ENCODE measurements at places on chromosomes 3 and 15.

DNA sequence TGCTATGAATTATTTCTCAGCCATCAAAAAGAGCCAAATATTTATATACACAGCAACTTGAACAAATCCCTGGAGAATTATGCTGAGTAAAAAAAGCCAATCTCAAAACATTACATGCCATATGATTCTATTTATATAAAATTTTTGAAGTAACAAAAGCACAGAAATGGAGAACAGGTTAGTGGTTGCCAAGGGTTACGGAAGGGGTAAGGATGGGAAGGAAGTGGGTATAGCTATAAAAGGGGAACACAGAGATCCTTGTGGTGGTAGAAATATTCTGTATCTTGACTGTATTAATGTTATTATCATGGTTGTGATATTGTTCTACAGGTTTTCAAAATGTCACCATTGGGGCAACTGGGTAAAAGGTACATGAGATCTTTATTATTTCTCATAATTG is 62.3 kb upstream of the ASB14 start:
- DNase-seq, result no peak

DNA sequence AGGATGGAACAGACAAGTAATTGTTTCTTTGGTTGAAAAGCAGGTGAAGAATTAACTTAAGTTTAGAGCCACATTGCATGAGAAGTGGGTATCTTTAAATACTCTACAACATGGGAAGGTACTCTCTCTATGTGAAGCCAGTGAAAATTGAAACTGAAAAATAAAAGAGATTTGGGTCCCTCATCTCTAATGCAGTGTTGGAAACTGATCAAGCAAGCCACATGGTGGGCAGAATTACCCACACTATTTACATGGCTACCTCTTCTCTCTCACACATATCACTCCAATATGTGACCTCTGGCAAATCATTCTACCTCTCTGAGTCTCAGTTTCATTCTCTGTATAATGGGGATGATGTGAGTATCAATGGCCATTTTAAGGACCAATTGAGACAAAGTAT is 339.0 kb downstream of the IL5RA start:
- no peak for DNase-seq

GRCh38 chr15:33200444-33200843 is 5.9 kb upstream of the FMN1 start:
- no peak for DNase-seq

DNA sequence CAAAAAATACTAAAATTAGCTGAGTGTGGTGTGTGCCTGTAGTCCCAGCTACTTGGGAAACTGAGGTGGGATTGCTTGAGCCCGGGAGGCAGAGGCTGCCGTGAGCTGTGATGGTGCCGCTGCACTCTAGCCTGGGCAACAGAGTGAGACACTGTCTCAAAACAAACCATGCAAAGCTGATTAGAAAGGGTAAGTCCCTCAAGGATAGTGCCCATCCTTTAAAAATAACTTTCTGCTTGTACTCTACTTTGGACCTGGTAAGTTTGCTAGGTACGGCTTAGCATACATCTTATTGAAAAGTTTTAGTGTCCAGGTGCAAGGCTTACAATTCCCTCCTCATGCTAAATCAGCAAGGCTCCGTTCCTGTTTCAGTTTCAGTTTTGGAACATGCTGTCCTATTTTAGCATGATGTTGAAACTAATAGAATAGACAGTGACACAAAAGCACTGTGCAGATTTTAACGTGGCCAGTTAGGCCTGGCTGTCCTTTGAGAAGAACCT is 21.4 kb downstream of the FEM1B start:
- no peak for DNase-seq

DNA sequence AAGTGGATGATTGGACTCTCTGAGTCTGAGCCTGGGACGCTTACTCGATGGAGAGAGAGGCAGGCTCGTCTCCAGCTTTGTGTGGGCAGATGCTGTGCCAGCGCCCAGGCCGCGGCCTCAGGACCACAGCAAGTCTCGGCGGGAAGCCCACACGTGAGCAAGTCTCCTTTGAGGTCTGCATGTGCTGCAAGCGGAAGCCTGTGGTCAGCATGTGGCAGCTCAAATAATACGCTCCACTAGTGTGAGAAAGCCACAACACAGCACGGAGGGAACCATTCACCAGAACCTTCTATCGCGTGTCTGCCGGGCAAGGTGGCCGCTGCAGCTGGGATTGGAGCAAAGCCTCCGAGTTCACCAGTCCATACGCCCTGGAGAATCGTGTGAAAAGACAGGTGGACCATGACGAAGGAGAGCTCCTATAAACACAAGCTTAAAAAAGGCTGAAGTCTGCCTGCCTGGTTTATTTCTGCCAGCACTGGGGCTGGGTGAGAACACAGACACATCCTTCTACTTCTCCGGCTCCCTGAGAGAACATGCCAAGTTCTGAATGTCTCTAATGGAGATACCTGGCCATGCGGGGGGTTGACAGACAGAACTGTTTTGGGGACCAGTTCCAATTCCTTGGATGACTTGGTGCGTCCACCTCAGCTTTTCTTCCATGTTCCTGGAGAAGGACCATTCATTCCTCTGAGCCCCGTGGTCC is 82.0 kb upstream of the LRIG1 start:
- DNase-seq, result peak; percentile 48

DNA sequence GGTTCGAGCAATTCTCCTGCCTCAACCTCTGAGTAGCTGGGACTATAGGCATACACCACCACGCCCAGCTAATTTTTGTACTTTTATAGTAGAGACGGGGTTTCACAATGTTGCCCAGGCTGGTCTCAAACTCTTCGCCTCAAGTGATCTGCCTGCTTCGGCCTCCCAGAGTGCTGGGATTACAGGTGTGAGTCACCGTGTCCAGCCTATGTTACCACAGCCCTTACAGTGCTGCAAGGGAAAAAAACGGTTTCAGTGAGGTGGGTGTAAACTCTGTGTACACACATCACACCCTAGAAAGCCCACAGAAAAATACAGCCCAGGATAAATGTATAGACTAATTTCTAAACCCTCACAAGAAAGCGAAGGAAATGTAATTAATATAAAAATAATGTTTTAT is 103.5 kb upstream of the AKAP13 start:
- no peak for DNase-seq

DNA sequence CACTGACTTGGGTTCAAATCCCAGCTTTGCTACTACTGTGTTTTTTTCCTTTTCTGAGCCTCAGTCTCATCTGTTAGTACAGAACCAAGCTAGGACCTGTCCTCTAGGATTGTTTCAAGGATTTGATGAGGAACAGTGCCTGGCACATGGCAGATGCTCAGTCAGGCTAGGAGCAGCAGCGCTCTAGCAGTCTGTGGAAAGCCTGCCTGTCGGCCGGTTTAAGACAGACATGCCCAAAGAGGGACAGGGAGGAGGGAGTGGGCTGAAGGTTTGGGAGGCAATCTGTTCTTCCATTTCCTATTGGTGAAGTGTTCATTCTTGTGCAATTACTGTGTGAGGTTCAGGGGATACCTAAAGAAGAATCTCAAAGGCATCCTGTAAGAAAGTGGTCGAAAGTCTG is 35.1 kb upstream of the RGMA start:
- no peak for DNase-seq

- no peak for DNase-seq
These were observed 254.3 kb upstream of the LRRC3B start for GRCh38 chr3:26368312-26368711.

- no peak for DNase-seq
These were observed 734.2 kb upstream of the ALCAM start for GRCh38 chr3:104632521-104632920.

GRCh38 chr15:101003706-101004105 is 84.5 kb downstream of the LRRK1 start:
- DNase-seq, result no peak

- no peak for DNase-seq
These were observed 93.9 kb downstream of the CPN2 start for GRCh38 chr3:194257151-194257621.

GRCh38 chr15:62183130-62183529 is 18.0 kb upstream of the C2CD4B start:
- DNase-seq, result no peak

- peak; percentile 77 for DNase-seq
These were observed 10.6 kb downstream of the MAPKAPK3 start for GRCh38 chr3:50627407-50628051.

DNA sequence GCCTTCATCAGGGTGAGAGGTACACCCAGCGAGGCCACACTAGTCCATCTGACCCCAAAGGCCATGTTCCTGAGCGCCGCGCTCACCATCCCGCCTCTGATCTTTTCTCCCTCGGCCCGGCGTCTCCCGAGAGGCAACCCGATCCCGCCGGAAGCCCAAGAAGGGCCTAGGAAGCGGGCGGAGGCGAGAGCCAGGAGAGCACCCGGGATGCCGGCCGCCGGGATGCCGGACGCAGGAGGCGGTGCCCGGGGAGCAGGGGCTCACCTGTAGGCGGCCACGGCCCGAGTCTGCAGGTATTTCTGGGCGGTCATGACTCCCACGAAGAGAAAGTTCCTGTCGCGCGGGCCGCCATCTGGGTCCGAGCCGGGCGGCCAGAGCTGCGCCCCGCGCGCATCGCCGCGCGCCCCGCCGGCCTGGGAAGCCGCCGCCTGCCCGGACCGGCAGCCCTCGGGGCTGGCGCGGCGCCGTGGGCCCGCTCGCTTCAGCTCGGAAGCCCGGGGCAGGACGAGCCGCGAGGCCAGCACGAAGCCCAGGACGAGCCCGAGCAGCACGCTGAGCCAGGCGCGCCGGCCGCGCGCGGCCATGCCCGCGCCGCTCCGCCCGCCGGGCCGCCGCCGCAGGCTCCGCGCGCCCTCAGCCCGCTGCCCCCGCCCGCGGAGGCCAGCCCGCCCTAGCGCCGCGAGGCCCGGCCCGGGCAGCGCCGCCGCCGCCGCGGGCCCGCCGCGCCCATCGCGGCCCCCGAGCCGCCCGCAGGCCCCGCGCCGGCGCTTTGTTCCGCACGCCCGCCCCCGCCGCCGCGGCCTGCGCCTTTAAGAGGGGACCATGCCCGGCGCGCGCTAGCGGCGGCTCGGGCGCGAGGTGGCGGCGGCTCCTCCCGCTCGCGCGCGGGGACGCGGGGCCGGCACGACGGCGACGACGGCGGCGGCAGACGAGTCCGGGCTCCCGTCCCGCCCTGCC is 697 bp downstream of the CHSY1 start:
- DNase-seq, result peak; percentile 35

GRCh38 chr3:8657804-8658305 is 13.3 kb upstream of the SSUH2 start:
- DNase-seq, result peak; percentile 30

- DNase-seq, result no peak
These were observed 9.5 kb upstream of the CSPG4 start for GRCh38 chr15:75721923-75722870.

DNA sequence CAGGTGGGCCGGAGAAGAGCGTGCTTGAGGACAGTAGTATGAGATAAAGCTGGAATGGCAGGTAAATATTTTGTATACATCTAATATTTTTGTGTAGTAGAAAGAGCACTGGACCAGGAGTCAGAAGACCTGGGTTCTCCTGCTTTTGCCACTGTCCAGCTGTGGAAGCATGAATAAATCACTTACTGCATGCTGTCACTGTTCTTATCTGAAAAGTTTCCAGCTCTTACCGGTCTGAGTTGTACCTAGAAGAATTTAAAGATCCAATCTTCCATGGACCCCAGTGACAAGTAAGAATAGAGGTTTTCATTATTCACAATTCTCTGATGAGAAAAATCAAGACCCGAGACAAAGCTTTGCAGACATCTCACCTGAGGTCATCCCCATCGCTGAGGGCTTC is 5.9 kb downstream of the XPC start:
- DNase-seq, result no peak

DNA sequence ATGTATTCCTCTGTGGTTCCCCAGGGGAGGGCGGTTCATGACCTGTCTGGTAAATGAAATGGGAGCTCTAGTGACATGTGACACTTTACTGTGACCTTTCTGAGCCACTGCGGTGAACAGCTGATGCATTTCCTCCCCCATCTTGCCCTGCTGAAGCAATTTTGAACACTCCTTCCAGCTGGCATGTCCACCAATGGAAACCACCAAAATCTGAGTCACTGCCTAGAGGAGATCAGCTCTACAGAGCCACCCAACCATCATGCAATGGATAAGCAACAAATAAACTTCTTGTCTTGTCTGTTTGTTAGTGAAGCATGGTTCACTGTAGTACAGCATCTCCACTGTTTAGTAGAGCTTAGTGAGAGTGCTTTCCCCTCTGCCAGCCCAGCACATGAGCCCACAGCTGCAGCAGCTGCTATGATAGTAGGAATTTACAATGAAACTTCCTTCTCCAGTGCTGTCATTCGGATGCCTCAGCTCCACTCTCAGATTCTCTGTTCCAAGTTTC is 479.4 kb downstream of the NTRK3 start:
- DNase-seq, result peak; percentile 66

DNA sequence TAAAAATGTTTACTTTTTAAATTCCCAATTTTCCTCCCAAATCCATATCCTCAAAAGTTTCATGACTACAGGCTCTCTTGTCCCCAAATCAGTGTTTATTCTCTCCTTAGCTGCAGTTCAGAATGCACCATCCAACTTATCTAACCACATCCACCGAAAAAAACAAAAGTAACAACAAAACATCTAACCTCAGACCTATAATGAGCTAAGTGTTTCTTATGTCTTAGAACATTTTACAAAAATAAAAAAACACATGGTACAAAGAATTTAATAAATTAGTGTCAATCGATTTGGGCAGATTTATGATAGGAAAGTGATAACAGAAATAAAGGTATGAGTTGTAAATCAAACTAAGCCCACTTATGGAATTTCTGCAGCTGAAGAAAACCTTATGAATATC is 13.6 kb downstream of the SATB1 start:
- DNase-seq, result no peak

- DNase-seq, result no peak
These were observed 488.4 kb downstream of the NR2F2 start for GRCh38 chr15:96818861-96819260.

DNA sequence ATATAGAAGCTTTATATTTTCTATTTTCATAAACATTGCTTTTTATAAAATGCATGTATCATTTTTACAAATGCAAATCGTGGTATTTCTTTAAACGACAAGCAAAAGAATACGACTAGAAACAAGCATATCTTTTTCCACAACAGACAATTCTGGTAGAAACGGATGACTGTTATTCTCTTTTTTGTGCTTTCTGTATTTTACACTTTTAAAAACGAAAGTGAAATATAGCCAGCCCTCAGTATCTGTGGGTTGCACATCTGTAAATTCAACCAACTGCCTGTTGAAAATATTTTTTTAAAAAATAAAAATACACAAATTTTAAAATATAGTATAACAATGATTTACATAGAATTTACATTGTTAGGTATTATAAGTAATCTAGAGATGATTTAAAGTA is 61.3 kb downstream of the PRTG start:
- no peak for DNase-seq

DNA sequence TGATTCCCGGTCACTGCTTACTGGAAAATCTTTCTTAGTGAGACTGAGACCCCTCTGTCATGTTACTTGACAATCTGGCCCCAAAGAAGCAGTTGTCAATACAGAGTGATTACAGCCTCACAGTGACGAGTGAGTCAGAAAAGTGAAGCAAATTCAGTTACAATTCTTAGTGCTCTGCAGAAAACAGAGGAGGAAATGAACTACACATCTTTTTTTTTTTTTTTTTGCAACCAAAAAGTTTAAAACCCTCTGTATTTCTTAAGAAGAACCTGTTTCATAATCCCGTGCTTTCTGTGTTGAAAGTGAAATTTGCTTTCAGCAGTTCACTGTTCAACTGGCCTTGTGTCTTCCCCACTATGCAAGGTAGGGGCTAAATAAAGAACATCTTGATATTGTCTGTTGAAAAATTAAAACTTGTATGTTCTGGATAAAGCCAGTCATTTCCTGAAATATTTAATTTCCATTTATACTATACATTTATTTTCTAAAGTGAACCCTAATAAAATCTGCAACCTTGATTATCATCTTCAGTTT is 1.9 kb downstream of the AQP9 start:
- peak; percentile 10 for DNase-seq

- no peak for DNase-seq
These were observed 847.2 kb upstream of the DPPA4 start for GRCh38 chr3:110184536-110184935.

GRCh38 chr15:75063338-75063737 is 39.9 kb downstream of the PPCDC start:
- peak; percentile 17 for DNase-seq

Data from fibroblast of skin of right biceps (primary cell).